SW480 (cell line): ENCODE measurements at places on chromosomes 16 and 17.

DNA sequence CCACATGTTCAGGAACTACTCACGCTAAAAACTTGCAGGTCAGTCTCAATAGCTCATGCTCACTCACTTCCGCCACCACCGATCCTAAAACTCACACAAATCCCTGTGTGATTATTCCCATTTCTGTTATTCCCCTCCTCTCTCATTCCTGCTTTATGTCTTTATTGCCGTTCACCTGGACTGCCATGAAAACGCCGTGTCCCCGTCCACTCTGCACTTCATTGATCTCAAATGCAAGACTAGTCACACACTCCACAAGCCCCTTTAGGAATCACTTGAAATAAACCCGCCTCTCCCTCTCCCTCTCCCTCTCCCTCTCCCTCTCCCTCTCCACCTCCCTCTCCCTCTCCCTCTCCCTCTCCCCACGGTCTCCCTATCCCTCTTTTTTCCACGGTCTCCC, 78.0 kb downstream of the AXIN2 start:
- no peak for DNase-seq

DNA sequence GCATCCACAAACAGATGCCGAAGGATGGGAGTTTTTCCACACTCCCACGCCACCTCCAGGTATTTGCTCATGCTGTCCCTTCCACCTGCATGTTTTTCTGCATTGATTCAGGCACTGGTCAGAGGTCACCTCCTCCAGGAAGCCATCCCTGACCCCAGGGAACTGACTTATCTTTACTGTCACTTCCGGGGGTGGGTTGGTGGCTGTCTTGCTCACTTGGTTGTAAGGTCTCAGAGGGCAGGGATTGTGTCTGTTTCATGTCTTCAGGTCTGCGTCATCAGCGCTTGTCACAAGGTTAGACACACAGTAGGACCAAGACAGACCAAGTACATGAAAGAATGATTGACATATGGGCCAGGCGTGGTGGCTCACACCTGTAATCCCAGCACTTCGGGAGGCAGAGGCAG, 1.9 kb upstream of the IL4R start:
- no peak for DNase-seq

DNA sequence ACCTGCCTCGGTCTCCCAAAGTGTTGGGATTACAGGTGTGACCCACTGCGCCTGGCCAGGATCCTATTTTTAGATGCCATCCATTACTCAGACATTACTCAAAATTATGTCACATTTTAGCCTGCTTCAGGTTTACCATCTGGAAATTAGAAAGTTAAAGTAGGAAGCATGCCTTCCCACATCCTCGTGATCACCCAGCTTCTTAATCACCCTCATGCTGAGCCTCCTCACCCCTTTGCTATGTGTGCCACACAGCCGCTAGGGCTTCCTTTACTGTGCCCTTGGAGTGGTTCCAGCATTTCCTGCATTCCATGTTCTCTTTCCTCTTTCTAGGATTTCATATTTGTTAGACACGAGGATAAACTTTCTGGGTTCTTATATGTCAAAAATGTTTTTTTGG, 9.3 kb downstream of the ADORA2B start:
- peak; percentile 50 for DNase-seq

DNA sequence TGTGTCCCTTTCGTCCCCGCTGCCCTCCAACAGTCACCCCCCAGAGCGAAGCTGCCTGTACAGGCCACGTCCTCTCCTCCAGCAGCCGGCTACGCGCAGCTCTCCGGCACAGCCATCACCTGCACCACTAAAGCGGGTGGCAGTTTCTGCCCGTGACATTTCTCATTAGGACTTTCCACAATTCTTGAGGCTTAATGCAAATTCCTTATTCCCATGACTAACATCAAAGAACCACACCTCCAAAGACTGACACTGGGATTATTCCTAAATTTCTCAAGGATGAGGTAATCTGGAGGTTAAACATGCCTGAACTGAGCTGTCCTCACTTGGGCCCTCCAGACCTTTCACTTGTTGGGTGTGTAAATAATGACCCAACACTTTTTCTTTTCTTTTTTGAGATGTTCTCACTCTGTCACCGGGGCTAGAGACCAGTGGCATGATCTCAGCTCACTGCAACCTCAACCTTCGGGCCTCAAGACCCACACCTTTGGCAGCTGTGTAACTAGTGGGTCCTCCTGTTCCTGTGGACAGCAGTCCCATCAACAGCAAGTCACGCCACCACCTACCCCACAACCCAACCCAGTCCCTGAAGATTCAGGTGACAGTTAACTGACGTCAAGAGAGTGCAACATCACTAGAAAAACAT, 11.7 kb downstream of the ANKRD11 start:
- no peak for DNase-seq

DNA sequence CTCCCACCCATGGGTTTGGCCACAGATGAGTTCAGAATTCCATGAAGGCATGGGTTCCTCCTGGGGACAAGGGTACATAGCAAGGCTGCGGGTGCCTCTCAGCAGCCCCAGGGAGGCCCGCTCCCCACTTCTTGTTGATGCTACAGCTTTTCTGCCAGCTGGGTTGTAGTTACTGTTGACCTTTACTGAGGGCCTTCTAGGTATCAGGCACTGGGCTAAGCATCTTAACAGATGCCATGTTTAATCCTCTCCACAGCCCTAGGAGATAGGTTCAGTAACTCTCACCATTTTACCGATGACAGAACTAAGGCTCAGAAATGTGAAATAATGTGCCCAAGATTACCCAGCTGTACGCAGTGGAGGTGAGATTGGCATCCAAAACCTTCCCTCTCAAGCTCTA, 54.3 kb upstream of the DLX4 start:
- DNase-seq = no peak

DNA sequence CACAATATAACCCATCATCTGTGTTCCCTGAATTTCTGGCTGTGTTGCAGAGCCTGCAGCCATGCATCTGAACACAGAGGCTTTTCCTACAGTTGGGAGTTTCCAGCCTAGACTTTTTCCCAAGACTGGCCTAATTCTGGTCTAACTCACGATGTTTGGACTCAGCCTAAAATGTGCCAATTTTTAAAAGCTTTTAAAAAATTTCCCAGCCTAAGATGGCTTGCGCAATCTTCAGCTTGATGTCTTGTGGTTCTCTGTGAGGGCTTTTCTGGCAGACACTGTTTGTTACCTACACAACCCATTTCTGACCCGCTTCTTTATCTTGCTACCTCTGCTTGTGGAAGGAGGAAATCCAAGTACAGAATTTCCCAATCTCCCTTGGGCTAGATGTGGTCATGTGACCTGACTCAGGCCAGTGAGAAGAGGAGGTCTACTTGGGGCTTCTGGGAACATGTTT, 72.7 kb upstream of the GAS7 start:
- DNase-seq = no peak

GRCh38 chr17:81018044-81018802, 16.7 kb upstream of the BAIAP2 start:
- DNase-seq = no peak

GRCh38 chr16:53515259-53515658, 12.2 kb upstream of the AKTIP start:
- DNase-seq = no peak

GRCh38 chr17:48641541-48642058, 15.4 kb upstream of the HOXB9 start:
- no peak for DNase-seq

DNA sequence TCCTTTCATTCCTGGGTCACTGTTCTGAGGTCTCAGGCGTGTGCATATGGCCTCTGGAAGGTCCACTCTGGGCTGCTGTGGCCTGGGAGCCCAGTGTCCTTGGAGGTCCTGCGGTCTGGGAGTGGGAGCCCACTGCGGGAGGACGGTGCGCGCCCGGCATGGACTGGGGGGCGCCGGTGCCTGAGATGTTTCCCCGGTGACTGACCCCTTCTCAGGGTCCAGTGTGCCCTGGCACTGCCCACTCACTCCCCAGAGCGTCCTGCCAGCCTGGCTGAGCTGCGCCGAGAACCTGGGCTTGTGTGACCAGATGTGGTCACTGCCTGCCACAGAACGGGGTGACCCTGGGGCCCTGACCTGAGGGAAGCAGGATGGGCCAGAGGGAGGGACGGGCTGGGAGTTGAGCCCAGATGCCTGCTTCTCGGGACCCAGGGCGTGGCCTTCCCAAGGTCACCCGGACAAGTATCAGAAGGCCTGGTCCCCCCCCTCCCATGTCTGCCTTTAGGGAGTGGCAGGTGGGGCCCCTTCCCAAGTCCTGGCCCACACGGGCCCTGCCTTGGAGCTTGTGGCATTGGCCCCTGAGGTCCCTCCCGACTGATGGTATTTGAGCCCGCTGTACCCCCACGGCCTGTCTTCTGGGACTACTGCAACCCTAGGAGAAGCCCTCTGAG, 1.1 kb upstream of the RHBDL1 start:
- no peak for DNase-seq

GRCh38 chr16:68985855-68986254, 119.6 kb upstream of the HAS3 start:
- no peak for DNase-seq

DNA sequence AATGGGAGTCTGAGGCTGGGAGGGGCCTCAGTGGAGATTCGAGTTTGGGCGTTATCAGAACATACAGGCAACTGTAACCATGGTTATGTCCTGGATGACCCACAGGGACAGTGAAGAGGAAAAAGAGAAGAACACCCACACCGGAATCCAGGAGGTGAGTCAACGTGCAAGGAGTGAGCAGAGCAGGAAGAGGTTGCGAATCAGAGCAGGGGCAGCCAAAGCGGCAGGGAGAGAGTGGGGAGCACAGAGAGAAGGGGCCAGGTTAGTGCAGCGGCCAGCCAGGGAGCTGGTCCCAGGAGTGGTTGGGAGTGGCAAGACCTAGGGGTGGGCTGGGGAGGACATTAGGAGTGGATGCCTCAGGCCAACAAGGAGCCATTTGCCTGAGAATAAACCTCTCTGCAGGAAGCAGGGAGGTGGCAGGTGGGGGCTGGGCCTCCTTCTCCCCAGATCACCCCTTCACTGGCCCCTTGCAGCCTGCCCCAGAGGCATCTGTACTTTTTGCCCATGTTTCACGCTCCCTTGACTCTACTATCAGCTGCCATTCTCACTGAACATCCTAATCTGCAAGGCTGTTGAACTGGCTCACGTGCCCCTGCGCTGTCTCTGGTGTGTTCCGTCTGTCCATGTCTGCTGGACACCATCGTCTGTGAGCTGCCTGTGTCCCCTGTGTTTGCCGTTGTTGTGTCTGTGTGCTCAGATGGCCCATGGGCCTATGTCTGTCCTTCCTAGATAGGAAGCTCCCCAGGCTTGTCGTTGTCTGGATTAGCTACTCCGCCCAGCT, 5.1 kb downstream of the KRT13 start:
- DNase-seq = peak; percentile 83

DNA sequence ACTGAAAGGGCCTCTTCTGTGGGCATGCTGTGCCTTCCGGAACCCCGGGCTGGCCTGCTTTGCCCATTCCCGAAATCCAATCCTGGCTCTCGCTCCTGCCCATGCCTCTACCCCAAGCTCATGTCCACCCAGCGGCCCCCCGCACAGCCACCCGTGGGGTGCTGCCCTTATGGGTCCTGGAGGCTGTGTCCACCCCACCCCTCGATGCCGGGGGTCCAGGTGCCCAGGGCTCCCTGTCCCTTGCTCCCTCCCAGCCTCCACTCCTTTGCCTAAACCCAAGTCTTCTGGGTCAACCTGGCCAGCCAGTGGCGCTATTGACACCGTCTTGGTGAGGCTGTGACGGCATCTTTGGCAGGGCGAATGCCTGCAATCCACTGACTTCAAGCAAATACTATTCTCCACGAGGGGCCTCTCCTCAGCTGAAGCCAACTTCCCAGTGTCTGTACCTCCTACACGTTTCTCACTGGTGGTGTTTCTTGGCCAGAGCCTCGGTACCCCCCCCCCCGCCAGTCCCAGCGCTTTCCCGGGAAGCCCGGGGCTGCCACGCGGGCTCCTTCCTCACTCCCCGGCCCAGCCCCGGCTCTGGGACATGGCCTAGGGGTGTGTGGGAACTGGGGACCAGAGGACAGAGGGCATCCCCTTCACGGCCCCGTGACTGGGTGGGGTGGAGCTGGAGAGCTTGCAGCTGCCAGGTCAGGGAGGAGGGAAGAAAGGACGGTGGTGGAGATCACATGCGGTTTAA, 12.2 kb upstream of the DUS1L start:
- DNase-seq = no peak

- no peak for DNase-seq
Measured at GRCh38 chr17:3722716-3723115, 987 bp upstream of the HASPIN start.

- no peak for DNase-seq
Measured at GRCh38 chr17:62750631-62751051, 57.5 kb downstream of the MARCHF10 start.

DNA sequence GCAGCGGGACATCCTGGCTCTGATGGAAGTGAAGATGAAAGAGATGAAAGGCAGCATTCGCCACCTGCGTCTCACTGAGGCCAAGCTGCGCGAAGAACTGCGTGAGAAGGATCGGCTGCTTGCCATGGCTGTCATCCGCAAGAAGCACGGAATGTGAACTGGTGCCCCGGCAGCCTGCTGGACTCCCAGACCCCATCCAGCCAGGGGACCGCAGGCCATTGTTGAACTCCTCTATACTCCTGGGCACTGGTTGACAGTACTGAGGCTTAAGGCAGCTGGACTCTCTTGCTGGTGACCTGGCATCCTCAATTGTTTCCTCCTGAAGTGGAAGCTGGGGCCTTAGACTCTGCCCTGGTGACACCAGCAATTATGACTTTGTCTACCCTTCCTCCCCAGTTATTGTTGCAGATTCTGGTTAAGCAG, 1.2 kb downstream of the THAP11 start:
- no peak for DNase-seq

- DNase-seq = no peak
Measured at GRCh38 chr16:86988920-86989696, 328.1 kb downstream of the C16orf95 start.

GRCh38 chr16:71895679-71896365, 491 bp downstream of the IST1 start:
- DNase-seq = no peak

GRCh38 chr16:86117756-86118155, 218.8 kb downstream of the IRF8 start:
- no peak for DNase-seq

DNA sequence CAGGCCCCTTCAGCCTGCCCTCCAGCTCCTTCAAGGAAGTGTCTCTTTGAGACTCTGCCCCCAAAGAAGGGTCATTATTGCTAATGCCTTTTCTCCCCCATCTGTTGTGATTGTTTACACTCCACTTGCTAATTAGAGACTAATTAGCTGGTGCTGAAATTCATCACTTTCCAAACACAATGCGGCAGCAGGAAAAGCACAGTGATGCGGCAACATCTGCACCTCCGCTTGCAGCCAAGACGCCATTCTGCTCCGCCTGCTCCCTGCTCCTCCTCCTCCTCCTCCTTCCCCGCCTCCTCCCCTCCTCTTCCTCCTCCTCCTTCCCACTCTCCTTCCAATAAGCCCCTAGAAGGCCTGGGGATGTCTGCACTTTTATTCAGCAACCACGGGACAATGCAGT, 110.5 kb downstream of the SDK2 start:
- DNase-seq = no peak

- DNase-seq = peak; percentile 97
Measured at GRCh38 chr16:14629919-14630619, at the start of gene PARN. PARN (minus strand) TSS chr16:14630260; CDS start chr16:14630125, 135 bp downstream.

GRCh38 chr16:86848821-86849220, 270.5 kb downstream of the FOXL1 start:
- no peak for DNase-seq
